ENCODE measurements at places on chromosomes 5 and 9. TPM values are rescaled to one million over a fixed set of nuclear protein-coding genes. Genes with fewer than 3 reads are reported as not detected.
A peak's percentile ranks its signal among the peaks of the same experiment; 100 is the strongest.

The MRPS30 gene
- total RNA-seq, result 57.2 TPM

The SEMA5A gene
- 12.5 TPM for total RNA-seq

The MELK gene
- total RNA-seq, result 27.4 TPM

The CCDC187 gene
- not detected for total RNA-seq

The CHSY3 gene
- total RNA-seq, result 1.4 TPM

The SLC6A18 gene
- not detected for total RNA-seq

The AK1 gene
- 51.4 TPM for total RNA-seq

The SPZ1 gene
- total RNA-seq, result not detected

The PTGDS gene
- not detected for total RNA-seq

The ITGA2 gene
- 83.6 TPM for total RNA-seq

The CCDC183 gene
- not detected for total RNA-seq

The RORB gene
- total RNA-seq, result under 0.01 TPM

- no peak overlapping the region for H3K27ac ChIP-seq
- H3K4me1 ChIP-seq, result no peaks in the 10 kb centered on the region
- H3K4me3 ChIP-seq, result no peak overlapping the region
- peak; percentile 35 for DNase-seq
These were observed 189.9 kb upstream of the VCAN start for GRCh38 chr5:83281658-83282057.

- DNase-seq, result no peak
- peaks cover 2% of the 10 kb centered on the region for H3K4me1 ChIP-seq
- no peak overlapping the region for H3K4me3 ChIP-seq
- H3K36me3 ChIP-seq, result no peaks in the 10 kb centered on the region
- no peak overlapping the region for H3K27ac ChIP-seq
These were observed 11.5 kb upstream of the SEPTIN8 start for GRCh38 chr5:132788508-132788907.

GRCh38 chr9:80538976-80539375 is 967.2 kb downstream of the TLE4 start:
- H3K27me3 ChIP-seq, result no peaks in the 10 kb centered on the region
- no peaks in the 10 kb centered on the region for H3K36me3 ChIP-seq
- H3K27ac ChIP-seq, result no peak overlapping the region
- H3K4me3 ChIP-seq, result no peak overlapping the region
- H3K4me1 ChIP-seq, result no peaks in the 10 kb centered on the region

DNA sequence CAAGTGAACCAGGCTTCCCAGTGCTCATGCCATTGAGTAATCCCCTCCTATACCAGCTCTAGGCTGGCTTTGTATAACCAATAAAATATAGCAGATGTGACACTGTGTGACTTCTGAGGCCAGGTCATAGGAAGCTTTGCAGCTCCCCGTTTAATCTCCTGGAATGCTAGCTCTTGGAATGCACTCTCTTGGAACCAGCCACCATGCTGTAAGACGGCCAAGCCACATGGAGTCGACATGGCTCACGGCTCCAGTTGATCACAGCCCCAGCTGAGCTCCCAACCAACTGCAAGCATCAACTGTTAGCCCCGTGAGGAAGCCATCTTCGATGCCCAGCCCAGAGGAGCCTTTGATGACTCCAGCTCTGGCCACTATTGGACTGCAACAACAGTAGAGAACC is 74.5 kb downstream of the SH3TC2 start:
- no peaks in the 10 kb centered on the region for H3K4me1 ChIP-seq
- H3K27ac ChIP-seq, result no peak overlapping the region
- H3K27me3 ChIP-seq, result no peaks in the 10 kb centered on the region
- no peak for DNase-seq
- no peaks in the 10 kb centered on the region for H3K36me3 ChIP-seq

- peaks cover 20% of the 10 kb centered on the region for H3K4me1 ChIP-seq
- H3K27me3 ChIP-seq, result peaks cover 8% of the 10 kb centered on the region
- DNase-seq, result peak; percentile 92
- H3K4me3 ChIP-seq, result no peak overlapping the region
- no peaks in the 10 kb centered on the region for H3K36me3 ChIP-seq
These were observed 8.8 kb upstream of the TENT4A start for GRCh38 chr5:6704361-6704851.

DNA sequence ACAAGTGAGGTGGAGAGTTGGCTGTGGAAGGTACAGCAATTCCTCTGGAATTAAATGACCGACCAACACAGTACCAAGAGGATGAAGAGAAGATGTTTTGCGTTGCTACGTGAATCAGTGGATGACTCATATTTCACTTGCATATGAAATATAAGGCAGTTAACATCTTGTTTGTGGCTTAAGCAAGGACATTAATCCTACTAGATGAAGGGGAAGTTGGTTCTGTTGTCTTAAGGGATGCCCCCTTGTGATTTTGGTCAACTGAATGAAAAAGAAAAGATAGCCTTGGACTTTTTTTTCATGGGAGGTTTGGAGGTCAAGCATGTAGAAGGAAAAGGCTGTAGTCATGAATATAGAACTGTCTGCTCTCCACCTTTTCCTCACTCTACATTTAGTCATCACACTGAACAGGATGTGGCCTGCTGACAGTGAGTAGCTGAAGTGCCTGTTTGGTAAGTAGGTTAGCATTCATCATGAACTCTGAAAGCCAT is 33.9 kb downstream of the VLDLR start:
- peaks cover 4% of the 10 kb centered on the region for H3K4me1 ChIP-seq
- no peak overlapping the region for H3K4me3 ChIP-seq
- no peaks in the 10 kb centered on the region for H3K27me3 ChIP-seq
- H3K36me3 ChIP-seq, result peaks cover 18% of the 10 kb centered on the region
- no peak overlapping the region for H3K27ac ChIP-seq

- H3K27me3 ChIP-seq, result no peaks in the 10 kb centered on the region
- H3K4me1 ChIP-seq, result no peaks in the 10 kb centered on the region
- DNase-seq, result no peak
- H3K27ac ChIP-seq, result no peak overlapping the region
These were observed 1338.6 kb upstream of the ACO1 start for GRCh38 chr9:31045810-31046209.

- H3K36me3 ChIP-seq, result peaks cover 36% of the 10 kb centered on the region
- no peak overlapping the region for H3K4me3 ChIP-seq
- 0 out of 2 replicates have a peak, but pooled peaks cover 2% of the 10 kb centered on the region for H3K4me1 ChIP-seq
- no peaks in the 10 kb centered on the region for H3K27me3 ChIP-seq
These were observed 32.8 kb downstream of the ARPC5L start for GRCh38 chr9:124894741-124895170.

- H3K27me3 ChIP-seq, result no peaks in the 10 kb centered on the region
- H3K4me3 ChIP-seq, result no peak overlapping the region
- no peak overlapping the region for H3K27ac ChIP-seq
- no peaks in the 10 kb centered on the region for H3K36me3 ChIP-seq
- DNase-seq, result no peak
These were observed 1216.5 kb upstream of the CDH9 start for GRCh38 chr5:28254846-28255245.

- H3K36me3 ChIP-seq, result no peaks in the 10 kb centered on the region
- H3K4me1 ChIP-seq, result no peaks in the 10 kb centered on the region
- H3K4me3 ChIP-seq, result no peak overlapping the region
These were observed 583.5 kb downstream of the ZNF608 start for GRCh38 chr5:124162767-124163532.

GRCh38 chr9:79089054-79089560 is 482.7 kb upstream of the TLE4 start:
- DNase-seq, result no peak
- no peak overlapping the region for H3K27ac ChIP-seq
- no peaks in the 10 kb centered on the region for H3K4me1 ChIP-seq
- H3K4me3 ChIP-seq, result no peak overlapping the region
- no peaks in the 10 kb centered on the region for H3K27me3 ChIP-seq

GRCh38 chr9:91163773-91164471 is 197.8 kb downstream of the AUH start:
- peaks cover 40% of the 10 kb centered on the region for H3K4me1 ChIP-seq
- no peaks in the 10 kb centered on the region for H3K36me3 ChIP-seq
- no peak for DNase-seq
- H3K27ac ChIP-seq, result peak overlapping the region; percentile 56
- H3K4me3 ChIP-seq, result no peak overlapping the region
- no peaks in the 10 kb centered on the region for H3K27me3 ChIP-seq

GRCh38 chr5:175654339-175654738 is 3.5 kb upstream of the HRH2 start:
- no peak overlapping the region for H3K27ac ChIP-seq
- no peak overlapping the region for H3K4me3 ChIP-seq
- H3K36me3 ChIP-seq, result no peaks in the 10 kb centered on the region
- peaks cover 7% of the 10 kb centered on the region for H3K27me3 ChIP-seq
- H3K4me1 ChIP-seq, result no peaks in the 10 kb centered on the region

GRCh38 chr9:70569070-70569772 is 154.8 kb upstream of the KLF9 start:
- H3K27me3 ChIP-seq, result no peaks in the 10 kb centered on the region
- DNase-seq, result peak; percentile 59
- H3K36me3 ChIP-seq, result no peaks in the 10 kb centered on the region
- H3K4me1 ChIP-seq, result peaks cover 8% of the 10 kb centered on the region
- H3K4me3 ChIP-seq, result no peak overlapping the region
- H3K27ac ChIP-seq, result no peak overlapping the region

DNA sequence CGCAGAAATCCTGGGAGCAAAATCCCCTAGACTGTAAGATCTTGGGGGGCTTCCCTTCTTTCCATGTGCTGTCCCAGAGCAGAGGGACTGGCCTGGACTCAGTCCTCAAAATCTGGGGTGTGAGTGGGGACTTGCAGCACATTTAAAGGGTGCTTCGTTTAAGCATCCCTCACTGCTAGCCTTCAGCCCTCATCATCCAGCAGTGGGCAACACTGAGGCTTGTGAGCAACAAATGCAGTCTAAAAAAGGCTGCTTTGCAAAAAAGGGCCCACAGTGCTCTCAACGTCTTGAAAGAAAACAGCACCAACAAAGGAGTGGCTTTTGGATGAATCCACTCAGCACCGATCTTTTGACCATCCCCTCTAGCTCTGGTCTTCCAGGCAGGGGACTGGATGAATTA is 128.3 kb upstream of the TBC1D2 start:
- no peak overlapping the region for H3K4me3 ChIP-seq
- no peaks in the 10 kb centered on the region for H3K27me3 ChIP-seq
- peaks cover 6% of the 10 kb centered on the region for H3K36me3 ChIP-seq
- no peak overlapping the region for H3K27ac ChIP-seq
- peak; percentile 46 for DNase-seq

- H3K27me3 ChIP-seq, result no peaks in the 10 kb centered on the region
- peak overlapping the region; percentile 82 for H3K27ac ChIP-seq
- H3K36me3 ChIP-seq, result peaks cover 16% of the 10 kb centered on the region
- peaks cover 7% of the 10 kb centered on the region for H3K4me1 ChIP-seq
- no peak overlapping the region for H3K4me3 ChIP-seq
- peak; percentile 54 for DNase-seq
These were observed 61.3 kb downstream of the DROSHA start for GRCh38 chr5:31470608-31471007.

GRCh38 chr9:94576131-94576530 is 17.5 kb downstream of the FBP2 start:
- no peak overlapping the region for H3K27ac ChIP-seq
- H3K27me3 ChIP-seq, result peaks cover 2% of the 10 kb centered on the region
- H3K4me3 ChIP-seq, result no peak overlapping the region
- H3K36me3 ChIP-seq, result no peaks in the 10 kb centered on the region

- peak overlapping the region; percentile 51 for H3K27ac ChIP-seq
- peaks cover 5% of the 10 kb centered on the region for H3K4me1 ChIP-seq
- H3K27me3 ChIP-seq, result no peaks in the 10 kb centered on the region
- no peaks in the 10 kb centered on the region for H3K36me3 ChIP-seq
These were observed 614 bp upstream of the CPLANE1 start for GRCh38 chr5:37249815-37250164.

DNA sequence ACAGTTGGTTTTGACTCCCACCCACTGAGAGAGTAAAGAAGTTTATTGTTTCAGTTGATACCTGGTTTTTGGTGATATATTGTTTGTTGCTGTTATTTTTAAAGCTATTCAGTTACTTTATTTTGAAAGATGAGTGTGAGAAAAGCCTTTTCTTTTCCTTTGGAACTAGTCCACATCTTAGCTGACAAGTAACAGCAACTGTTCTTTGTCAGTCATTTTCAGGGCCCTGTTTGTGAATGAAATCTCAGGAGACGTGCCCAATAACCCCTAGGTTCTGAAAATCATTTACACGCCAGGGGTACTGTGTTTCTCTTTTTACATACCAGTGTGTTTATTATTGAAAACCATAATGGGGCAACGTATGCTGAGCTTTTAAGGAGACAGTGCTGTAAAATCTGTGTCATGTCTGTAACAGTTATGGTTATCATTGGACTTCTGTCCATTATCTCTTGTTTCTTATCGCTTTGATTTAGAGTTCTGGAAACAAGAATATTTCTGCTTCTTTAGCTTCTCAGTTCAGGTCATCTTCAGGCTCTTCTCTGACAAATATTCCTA is 75.0 kb downstream of the LIX1 start:
- no peaks in the 10 kb centered on the region for H3K36me3 ChIP-seq
- DNase-seq, result no peak
- no peak overlapping the region for H3K27ac ChIP-seq

DNA sequence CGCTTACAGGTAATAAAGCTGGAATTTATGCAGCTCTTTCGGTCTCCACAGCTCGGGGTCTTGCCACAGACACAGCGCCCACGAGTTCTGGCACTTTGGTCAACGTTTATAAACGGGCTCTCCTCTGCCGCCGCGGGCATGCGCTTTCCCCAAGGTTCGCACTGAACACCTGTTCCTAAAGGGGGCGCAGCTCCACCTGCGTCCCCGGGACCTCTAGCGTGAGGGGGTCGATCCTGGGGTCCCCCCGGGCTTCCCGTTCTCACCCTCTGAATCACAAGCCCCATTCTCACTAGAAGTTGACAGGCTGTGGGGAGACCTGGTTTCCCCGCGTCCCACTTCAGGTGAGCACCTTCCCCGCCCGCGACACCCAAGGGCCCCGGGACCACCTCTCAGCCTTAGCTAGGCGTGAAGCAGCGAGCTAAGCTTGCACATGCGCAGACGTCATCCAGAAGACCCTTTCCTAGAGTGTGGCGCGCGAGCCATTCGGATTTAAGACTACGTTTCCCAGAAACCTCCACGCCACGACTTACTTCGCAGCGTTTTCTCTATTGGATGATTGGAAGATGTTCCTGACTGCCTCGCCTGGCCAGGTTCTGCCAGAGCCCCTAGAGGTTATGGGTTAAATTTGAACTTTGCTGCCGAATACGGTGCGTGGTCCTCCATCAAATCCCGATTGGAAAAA is 21.3 kb upstream of the ZNF782 start:
- H3K27ac ChIP-seq, result no peak overlapping the region
- peak overlapping the region; percentile 48 for H3K4me3 ChIP-seq
- DNase-seq, result peak; percentile 68
- peaks cover 12% of the 10 kb centered on the region for H3K27me3 ChIP-seq

DNA sequence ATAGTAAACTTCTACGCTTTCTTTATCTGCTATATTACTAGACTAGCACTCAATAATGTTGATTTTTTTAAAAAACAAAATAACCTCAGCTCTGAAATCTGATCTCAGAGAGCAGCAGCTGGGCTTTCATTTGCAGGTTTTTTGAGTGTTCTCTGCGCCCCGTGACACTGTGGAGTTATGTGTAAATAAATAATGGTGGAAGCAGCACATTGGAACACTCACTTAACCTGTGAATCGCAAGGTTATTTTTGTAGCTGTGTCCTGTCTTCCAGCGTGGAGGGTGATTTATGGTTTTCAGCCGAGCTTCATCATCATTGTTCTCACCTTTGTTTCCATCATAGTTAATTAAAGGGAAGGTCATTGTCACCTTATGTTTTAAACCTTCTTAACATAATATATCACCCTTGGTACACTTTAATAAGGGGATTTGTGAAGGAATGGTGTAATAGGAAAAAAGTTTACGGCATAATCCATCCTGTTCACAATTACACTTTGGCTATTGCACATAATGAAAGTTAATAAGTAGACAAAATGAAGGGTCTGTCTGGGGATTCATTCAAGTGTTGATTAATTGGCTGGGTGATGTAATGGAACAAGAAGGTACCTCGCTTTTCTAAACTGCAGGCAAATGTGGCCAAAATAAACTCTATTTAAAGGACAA is 493.3 kb upstream of the ADAMTS16 start:
- H3K27me3 ChIP-seq, result no peaks in the 10 kb centered on the region
- no peak overlapping the region for H3K4me3 ChIP-seq
- no peaks in the 10 kb centered on the region for H3K4me1 ChIP-seq
- no peak overlapping the region for H3K27ac ChIP-seq
- no peak for DNase-seq
